ENCODE measurements at places on chromosomes 13 and 19.

DNA sequence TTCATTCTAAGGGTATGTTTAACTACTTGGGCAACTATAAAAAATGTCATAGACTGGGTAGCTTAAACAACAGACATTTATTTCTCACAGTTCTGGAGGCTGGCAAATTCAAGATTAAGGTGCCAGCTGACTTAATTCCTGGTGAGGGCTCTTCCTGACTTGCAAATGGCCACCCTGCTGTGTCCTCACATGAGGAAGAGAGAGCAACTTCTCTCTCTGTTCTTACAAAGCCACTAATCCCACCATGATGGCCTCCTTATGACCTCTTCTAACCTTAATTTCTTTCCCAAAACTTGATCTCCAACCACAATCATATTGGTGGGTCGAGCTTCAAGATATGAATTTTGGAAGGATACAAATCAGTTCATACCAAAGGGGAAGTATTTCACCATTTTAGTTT, 399.0 kb downstream of the DCT start:
- DNase-seq, result no peak

DNA sequence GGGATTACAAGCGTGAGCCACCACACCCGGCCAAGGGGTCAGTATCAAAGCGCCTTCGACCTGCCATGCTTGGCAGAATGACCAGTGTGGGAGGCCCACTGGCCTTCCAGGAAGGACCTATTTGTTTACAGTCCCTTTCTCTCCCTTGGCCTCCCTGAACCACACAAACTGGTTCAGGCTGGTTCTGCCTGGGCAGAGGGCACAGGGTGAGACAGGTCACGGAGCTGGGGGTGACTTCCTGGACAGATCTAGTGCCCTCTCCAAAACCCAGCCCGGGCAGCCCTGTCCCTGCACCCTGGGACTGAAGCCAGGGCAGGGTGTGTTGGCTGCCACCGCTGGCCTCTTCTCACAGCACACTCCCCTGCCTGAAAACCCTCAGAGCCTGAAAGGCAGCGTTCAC, 11.3 kb downstream of the PLEKHF1 start:
- no peak for DNase-seq

GRCh38 chr19:55446060-55446459, 3.0 kb upstream of the SHISA7 start:
- DNase-seq, result no peak

DNA sequence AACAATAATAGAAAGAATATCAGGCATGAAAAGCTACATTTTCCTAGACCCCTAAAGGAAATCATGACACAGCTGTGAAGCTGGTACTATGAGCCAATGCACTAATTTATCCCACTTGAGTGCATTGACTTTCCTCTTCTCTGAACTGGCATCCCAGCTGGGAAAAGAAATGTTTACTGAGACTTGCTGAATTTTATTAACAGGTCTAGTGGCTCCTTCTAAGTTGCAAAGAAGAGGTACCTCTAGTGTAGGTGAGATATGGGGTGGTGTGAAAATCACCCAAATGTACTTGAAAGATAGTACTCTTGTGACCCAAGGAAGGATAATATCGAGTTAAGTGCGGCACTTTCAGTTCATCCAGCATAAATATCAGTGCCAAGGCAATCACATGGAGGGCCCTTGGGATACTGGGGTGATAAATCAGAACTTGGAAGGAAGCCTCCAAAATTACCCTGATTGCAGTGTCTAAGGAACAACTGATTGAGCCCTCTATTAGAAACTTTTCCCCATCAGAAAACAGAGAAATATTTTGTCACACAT, 369.2 kb downstream of the PCDH9 start:
- no peak for DNase-seq

DNA sequence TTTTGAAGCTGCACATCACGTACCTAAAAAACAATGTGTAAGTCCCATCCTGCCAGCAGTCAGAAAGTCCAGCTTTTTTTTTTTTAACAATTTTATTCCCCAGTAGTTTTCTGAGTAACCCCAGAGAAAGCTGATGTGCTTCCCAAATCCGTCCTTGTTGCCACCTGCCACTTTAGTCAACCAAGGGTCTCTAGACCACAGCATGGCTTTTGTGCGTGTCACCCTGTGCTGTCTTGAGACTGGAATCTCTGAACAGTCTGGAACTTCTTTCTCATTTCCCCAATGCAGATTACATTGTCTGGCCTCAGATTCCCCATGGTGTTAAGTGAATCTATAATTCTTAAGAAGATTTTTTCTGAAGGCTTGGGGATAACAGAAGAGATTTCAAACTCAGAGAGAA, 289.2 kb upstream of the KLF12 start:
- no peak for DNase-seq

DNA sequence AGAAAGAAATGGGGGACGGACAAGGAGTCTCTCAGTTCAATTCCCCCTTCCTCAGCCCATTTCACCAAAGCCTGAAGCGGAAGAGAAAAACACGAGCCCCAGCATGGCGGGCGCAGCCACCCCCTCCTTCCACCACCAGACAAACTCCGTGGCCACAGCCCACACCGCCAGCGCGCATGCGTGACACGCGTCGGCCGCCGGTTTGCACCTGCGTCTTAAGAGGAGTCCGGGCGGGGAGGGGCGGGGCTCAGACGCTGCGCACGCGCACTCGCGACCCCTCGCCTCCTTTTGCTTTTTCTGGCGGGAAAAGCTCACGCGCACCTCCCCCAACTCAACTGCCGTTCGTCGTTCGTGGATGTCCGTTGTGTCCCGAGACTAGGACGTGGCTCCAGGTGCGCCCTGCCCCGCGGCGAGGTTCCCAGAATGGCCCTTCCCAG, at the start of gene KASH5:
TSS of gene KASH5 (plus strand) at position 314 of the 437 bp plus-strand sequence. CDS start 2,635 bp downstream, outside the sequence.
- peak; percentile 73 for DNase-seq

DNA sequence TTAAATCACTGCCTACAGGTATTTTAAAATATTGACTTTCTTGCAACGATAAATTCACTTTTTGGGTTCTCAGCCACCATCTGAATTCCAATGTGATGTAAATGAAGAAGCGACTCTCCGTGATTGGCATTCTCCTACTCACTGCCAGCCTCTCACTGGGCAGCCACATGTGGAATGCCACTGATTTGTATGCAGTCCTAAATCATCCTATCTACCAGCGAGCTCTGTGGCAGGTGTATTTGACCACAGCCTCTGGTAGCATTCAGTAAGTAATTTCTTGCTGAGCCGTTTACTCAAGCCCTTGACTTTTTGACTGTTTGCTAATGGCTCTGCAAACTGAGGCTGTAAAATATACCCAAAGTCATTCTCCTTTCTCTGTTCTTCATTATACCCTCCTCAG, 559.0 kb upstream of the SLC10A2 start:
- DNase-seq, result no peak

DNA sequence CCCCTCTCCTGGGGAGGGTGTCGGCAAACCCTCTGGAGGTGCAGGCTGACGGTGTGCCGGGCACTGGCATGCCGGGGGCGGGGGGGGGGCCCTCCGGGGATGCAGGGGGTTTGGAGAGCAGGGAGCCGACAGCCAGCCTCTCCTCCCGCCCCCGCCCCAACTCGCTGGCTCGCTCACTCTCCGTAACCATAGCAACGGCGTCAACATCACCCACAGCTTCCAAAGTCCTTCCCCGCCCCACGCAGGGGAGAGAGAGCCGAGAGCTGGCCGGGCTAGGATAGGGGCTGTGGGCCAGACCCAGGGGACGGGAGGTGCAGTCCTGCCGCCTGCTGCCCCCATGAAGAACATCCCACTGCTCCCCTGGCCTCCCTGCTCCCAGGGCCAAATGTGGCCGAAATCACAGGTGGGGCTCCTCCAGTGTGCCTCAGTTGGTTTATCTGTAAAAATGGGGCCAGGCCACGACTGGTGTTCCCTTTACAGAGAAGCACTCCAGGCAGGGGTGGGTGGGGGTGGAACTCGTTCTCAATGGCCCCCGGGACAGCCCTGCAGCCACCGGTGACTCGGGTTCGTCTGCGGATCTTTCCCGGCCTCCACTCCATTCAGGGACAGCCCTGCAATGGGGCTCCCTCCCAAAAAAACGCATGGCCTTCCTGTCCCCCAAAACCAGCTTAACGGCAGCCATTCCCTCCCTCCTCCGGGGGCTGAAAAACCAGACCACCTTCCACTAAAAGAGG, 3.2 kb downstream of the KLF16 start:
- DNase-seq, result peak; percentile 89

GRCh38 chr19:53466726-53467484, 628 bp upstream of the ZNF813 start:
- no peak for DNase-seq

DNA sequence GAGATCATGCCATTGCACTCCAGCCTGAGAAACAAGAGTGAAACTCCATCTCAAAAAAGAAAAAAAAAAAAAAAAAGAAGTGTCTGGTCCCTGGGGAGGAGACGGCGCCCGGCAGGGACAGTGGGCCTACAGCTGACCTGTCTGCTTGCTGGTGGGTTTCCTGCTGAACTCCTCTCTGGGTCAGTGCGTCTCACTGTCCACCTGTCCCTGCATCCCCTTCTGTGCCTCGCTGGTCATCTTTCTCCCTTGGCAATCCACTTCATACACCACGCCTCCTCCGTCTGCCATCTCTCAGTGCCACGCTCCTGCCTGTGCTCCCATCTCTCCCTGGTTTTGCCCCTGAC, 63.4 kb downstream of the ACSBG2 start:
- no peak for DNase-seq

- no peak for DNase-seq
Observed at GRCh38 chr19:48659768-48660167, 13.0 kb downstream of the NTN5 start.

DNA sequence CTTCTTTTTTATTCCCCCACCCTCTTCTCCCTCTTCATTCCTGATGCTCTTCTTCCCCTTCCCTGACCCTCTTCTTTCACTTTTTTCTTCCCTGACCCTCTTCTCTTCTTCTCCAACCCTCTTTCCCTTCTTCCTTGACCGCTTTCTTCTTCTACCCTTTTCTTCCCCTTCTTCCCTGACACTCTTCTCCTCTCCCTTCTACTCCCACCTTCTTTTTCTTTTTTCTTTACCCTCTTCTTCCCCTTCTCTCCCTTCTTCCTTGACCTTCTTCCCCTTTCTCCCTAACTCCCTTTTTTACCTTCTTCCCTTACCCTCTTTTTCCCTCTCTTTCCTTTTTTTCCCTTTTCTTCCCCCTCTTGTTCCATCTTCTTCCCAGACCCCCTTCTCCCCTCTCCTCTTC, 931.3 kb downstream of the UQCRFS1 start:
- DNase-seq, result no peak

DNA sequence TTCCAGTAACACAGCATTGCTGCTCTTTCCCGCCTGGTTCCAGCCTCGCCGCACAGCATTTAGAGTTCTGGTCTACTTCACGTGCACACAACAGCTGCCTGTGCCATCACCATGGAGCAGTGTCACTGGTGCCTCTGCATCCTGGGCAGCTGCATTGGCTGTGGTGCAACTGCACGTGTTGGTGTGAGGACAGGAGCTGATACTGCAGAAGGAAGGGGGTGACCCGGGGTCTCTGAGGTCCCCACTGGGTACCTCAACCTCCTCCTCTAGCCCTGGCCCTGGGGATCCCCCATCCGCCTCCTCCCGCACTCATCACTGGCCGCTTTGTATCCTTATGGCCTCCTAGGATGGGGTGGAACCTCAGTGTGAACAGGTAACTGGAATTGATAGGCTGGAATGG, 112.5 kb downstream of the SOX1 start:
- DNase-seq, result no peak

GRCh38 chr19:13031917-13032623, 36.8 kb downstream of the NFIX start:
- no peak for DNase-seq

DNA sequence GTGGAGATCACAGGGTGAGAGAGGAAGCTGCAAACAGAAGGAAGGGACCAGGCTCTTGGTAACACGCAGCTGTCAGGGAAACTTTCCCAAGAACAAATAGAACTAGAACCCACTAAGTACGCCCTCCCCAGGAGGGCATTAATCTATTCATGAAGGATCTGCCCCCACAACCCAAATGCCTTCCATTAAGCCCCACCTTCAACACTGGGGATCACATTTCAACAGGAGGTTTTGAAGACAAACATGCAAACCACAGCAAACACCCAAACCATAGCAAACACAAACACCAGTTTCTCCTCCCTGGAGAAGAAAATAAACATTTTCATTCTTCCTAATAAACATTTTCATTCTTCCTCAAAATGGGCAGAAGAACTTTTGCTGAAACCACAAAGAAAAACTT, 329.6 kb downstream of the EFNB2 start:
- DNase-seq, result no peak

- peak; percentile 41 for DNase-seq
Observed at GRCh38 chr19:33388231-33388724, 14.8 kb downstream of the CEBPG start.

- DNase-seq, result no peak
Observed at GRCh38 chr13:99829161-99829560, 142.4 kb downstream of the ZIC5 start.

- no peak for DNase-seq
Observed at GRCh38 chr19:42480335-42481095, 37.8 kb upstream of the CXCL17 start.

DNA sequence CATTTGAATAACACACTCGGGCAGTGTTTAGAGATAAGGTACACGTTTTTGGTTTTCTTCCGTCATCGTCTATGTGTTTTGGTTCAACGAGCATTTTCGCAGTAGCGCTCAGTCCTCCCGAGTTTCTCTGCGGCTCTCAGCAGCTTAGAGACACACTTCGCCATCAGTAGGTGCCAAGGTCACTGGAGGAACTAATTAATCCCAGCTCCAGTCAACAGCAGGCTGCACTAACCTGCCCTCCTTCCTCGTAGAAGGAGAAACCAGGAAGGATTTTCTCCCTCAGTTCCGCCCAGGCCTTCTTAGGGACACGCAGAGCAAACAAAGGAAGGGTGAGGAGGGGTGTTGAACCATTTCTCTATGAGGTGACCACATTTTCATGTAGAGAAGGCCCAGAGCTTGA, 12.6 kb downstream of the MBNL2 start:
- no peak for DNase-seq

Data from right hindlimb (tissue), 1 donor.